ENCODE measurements at places on chromosomes 2 and 18.

DNA sequence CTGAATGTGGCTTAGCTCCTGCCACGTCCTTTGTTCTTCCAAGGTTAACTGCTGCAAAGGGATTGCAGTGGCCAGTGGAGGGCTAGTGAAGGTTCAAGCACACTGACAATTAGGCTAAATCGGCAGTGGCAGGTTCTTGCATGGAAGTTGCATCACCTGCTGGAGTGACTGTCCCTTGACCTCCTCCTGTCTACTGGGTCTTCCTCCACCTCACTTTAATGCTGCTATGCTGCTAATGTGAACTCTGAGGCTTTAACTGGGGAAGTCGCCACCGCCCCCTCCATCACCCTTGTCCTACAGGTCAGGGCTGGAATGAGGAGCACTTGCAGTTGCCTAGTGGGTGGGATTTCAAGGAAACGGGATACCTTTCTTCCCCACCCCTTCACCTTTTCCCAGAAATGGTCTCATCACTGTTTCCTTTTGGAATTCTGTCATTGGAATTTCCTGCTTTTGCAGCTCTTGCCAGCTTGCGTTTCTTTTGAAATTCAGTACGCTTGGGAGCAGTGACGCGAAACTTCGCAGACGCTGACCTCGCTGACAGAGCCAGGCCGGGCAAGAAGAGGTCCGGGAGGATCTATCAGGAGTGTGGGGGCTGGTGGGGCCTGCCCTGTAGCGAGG is 150.3 kb downstream of the SH3RF3 start:
- no peak for DNase-seq

- no peak for DNase-seq
These were observed 52.3 kb downstream of the MYCN start for GRCh38 chr2:15992457-15993231.

GRCh38 chr2:156147594-156148330 is 184.8 kb downstream of the NR4A2 start:
- no peak for DNase-seq

DNA sequence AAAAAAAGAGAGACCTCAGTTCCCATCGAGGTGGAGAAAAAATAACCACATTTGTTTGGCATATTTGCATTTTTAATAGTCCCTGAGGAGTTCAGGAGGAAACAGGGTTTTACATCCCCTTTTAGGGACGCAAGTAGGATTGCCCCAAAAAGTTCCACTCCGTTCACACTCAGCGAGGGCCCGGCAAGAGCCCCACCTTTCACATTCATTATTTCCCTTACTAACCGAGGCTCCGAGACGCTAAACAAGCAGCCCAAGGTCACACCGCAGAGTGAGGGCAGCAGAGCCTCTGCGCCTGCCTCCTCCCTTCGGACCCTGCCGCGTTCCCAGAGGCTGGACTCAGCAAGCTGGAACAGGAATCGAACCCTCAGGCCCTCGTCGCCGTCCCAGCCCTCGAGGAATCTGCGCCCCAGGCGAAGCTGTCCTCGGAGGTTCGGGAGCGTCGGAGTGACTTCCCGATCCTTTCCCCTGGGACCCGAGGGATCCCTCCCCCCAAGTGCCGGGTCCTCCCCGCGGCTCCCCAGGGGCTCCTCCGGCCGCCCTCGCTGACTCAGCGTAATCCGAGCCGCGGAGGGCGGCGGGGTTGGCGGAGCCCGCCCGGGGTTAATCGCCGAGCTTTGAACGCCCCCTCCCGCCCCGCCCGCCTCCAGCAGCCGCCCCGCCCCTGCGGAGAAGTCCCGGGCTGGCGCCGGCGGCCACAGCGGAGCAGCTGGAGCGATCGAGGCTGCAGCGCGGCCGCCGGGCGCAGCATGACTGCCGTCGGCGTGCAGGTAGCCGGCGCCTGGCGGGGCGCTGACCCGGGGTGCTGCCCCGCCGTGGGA is at the start of gene TMEM37:
Gene TMEM37, plus strand, starts transcription at position 700 of the 821 bp plus-strand sequence. Its CDS starts 50 bp downstream, at position 750.
- no peak for DNase-seq

DNA sequence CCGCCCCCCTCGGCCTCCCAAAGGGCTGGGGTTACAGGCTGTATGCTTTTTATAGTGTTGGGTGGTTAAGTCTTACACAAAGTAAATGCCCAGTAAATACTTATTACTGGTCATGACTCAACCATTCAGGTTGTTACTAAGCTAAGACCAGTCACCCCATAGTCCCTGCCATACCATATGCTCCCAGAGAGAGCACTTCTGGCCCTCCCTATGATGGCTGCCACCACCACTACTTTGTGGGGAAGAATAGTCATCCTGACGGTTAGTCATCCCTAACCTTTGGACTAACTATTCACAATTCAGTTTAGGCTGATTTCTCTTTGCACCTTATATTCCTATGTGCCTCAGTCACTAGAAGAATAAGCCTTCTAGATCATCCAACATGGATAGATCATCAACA is 42.0 kb upstream of the MSH2 start:
- DNase-seq = no peak

GRCh38 chr2:21466341-21466927 is 342.7 kb downstream of the TDRD15 start:
- DNase-seq = no peak

- no peak for DNase-seq
These were observed 220.2 kb downstream of the CLIP4 start for GRCh38 chr2:29335396-29335795.

DNA sequence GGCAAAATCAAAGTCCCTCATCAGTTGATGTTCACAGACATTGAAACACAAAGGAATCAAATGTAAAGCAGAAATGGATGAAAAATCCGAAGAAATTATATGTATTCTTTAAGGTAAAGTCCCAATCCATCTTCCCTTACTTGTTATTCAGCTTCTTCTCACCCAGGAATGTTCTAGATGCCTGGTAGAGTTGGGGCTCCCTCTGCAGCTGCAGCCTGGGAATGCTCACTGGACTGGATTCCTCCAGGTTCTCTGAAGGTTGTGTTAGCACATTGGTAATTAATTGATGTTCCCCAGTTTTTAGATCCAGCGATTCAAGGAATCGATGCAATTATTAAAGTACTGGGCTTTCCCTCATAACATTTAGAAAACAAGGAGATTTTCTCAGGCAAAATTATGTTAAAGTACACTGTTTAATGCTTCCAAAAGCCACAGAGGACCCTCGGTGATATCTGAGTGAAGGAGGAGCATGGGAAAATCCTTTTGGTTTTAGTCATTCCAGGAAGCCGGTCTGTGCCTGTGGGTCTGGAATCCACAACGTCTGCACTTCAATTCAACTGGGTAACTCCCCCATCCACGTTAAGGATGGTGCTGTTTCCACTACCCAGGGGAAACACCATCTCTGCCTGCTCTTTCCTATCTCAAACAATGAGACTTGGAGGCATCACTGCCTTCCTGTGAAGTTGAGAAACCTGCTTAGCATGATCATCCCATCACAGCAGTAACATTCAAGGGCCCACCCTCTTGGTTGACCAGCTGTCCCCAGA is 22.0 kb downstream of the NTSR2 start:
- DNase-seq = no peak

DNA sequence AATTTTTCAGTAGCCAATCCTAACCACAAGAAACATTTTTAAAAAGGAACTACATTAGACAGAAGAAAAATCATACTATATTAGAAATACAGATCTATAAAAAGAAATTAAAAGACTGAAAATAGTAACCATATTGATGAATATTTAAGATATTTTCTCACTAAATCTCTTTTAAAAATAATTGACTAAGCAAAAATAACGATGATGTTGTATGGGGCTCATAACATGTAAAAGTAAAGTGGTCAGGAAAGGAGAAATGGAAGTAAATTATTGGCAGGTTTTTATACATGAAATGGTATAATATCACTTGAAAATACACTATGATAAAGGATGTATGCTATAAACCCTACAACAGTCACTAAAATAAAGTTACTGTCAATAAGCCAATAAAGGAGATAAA is 5.4 kb downstream of the WDPCP start:
- no peak for DNase-seq

DNA sequence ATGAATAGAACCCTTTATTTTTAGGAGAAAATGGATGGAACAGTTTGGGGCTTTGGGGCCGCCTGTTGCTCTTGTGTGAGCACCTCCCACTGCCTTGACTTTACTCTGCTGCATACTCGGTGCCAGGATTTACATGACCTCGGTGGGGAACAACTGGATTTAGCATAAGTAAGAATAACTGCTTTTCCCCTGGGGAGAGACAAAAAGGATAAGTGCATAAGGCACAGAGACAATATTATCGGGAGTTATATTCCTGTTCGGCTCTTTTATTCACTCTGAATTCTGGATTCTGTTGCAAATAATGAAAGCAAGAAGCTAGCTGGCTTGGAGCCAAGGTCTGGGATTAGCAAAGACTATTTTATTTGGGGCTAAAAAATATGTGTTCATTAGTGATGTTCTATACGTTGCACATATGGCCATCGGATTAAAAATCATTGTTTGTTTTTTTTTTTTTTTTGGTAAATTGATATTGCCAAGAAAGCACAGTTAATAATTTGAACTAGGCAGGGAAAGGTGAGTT is 69.8 kb downstream of the CYBRD1 start:
- no peak for DNase-seq

DNA sequence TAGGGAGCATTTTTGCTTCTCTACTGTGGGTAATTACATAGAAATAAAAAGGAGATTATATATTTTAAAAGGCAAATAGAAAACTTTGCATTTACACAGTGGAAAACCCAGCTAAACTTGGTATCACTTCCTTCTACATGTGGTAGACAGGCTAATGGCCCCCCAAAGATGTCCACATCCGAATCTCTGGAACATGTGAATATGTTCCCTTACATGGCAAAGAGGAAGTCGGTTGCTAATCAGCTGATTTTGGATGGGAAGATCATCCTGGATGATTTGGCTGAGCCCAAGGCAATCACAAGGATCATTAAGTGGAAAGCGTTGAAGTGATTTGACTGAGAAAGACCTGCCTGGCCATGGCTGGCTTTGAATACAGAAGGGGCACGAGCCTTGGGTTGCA is 26.2 kb downstream of the CREG2 start:
- no peak for DNase-seq

DNA sequence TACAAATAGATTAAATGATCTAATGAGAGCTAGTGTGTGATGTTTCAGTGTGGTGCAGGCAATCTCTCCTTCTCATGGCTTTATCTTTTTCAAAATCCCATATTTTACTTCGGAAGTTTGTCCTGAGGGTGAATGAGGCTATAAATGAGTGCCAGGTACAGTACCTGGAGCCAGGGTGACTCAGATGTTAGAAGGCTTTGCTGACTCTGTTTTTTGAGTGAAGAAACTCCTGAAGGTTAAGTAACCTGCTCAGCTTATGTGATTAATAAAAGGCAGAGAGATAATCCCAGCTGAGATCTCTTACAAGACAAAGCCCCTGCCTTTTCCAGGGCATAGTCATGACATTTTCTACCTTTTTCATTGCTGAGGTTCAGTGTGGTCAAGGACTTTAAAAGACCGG is 52.6 kb downstream of the MGAT5 start:
- no peak for DNase-seq

- no peak for DNase-seq
These were observed 113.5 kb upstream of the ETAA1 start for GRCh38 chr2:67283641-67284040.

DNA sequence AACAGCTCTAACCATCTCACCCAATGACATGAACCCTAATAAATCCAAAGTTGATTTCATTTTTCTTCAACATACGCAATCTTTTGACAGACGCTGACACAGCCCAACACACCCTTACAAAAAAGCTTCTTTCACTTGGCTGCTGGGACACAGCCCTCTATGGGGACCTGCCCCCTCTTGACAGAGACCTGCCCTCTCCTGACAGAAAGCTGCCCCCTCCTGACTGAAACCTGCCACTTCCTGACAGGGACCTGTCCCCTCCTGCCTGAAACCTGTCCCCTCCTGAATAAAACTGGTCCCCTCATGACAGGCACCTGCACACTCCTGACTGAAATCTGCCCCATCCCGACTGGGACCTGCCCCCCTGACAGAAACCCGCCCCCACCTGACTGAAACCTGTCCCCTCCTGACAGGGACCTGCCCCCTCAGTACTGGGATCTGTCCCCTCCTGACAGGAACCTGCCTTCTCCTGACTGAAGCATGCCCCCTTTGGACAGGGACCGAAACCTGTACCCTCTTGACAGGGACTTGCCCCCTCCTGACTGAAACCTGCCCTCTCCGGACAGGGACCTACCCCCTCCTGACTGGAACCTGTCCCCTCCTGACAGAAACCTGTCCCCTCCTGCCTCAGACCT is 87.9 kb downstream of the PXDN start:
- no peak for DNase-seq

DNA sequence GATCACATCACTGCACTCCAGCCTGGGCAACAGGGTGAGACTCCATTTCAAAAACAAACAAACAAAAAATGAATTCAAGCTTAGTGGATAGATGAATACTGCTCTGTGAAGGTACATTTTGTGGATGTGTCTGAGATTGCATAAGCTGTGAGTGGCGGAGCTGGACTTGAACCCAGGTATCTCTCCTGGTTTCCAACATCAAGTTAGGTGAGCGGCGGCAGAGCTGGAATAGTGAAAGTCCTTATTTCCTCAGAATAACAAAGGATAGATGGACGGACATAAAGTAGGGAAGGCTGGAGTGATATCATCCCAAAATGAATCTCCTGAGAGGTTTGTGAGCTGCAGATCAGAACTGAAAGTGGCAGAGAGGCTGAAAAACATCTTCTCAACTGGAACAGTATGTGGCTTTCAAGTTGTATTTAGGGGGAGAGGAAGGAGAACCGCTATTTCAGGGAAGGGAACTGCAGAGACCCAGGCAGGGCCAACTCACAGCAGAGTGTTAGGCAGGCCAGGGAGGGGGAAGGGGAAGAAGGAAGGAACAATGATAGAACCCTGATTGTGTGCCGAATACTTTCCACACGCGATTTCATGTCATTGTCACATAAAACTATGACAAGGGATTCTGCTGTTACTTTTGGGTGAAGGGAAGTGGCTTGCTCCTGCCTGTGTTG is 106.2 kb downstream of the LPIN1 start:
- DNase-seq = no peak

DNA sequence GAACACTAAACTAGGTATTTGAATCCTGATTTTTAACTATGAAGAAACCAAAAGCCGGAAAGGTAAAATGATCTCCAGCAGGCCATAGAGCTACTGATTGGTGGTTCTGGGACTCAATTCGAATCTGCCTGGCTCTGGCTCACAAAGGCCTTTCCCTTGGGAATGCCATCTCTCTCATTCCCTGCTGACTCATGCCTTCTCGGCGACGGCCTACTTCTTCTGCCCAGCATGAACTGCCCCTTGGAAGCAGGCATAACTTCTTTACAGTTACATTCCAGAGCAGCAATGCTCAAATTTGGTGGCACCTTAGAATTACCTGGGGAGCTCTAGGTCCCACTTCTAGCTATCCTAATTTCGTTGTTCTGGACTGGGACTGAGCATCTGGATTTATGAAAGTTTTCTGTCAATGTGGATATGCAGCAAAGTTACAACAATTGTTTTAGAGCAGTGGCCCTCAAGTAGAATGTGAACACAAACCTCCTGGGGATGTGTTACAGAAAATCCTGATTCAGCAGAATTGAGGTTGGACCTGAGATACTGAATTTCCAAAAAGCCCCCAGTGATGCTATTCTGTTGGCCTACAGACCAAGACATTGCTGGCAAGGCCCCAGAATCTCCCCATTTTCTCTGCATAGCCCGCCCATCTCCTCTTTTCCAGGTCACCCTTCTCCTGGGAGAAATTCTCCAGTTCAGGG is 261.1 kb downstream of the CNTNAP5 start:
- no peak for DNase-seq

GRCh38 chr2:69817729-69818501 is 11.5 kb upstream of the GMCL1 start:
- no peak for DNase-seq

- DNase-seq = no peak
These were observed 765 bp upstream of the ID2 start for GRCh38 chr2:8680822-8681760.
